DMS79 (cell line): ENCODE measurements at places on chromosomes 12 and 14.

- no peak for DNase-seq
These were observed 69.2 kb upstream of the ETV6 start for GRCh38 chr12:11580125-11580751.

DNA sequence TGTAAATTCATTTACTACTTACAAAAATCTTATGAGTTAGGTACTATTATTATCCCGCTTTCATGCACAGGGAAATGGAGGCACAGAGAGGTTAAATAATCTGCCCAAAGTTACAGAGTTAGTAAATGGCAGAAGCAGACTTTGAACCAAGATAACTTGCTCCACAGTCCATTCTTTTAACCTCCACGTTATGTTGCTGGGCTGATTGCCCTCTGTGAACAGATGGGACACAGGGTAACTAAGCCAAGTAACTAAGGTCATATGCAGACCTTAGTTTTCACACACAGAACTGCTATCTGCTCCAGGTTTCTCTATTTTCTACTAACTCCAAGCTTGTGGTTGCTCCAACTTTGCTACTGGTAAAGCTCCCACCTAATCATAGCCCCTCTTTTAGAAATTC lies 147.1 kb upstream of the IFNG-AS1 start:
- no peak for DNase-seq

DNA sequence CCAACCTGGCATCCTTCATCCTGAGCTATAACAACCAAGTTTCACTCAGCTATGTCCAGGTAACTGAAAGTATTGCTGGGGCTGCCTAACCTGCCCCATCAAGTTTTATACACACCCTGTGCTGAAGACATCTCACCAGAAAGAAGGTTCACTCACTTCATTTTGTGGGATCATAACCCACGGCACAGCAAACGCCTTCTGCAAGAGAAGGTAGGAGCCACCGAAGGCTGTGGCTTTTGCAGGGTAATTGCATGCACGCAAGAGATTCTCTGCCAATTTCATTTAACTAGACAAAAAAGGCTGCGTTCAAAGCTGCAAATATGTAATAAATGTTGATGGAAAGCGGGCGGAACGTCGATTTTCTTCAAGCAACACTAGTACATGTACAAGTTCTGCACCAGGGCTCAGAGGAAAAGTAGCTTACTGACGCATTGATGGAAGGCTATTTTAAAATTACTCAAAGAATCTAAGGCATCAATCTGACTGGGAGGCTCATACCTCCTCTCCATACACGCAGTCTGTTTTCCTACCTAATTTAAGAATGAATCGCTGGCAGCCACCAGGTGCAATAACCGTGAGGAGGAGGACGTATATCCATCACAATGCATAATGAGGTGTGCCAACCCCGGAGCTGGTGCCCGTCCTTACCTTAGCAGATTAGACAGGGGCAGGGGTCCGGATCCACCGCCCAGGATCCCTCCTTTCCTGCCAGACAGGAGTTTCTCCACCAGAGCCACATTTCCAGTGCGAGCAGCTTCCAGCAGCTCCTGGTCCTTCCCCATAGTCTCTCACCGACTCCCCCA lies 1.1 kb downstream of the ANKS1B start:
- no peak for DNase-seq

DNA sequence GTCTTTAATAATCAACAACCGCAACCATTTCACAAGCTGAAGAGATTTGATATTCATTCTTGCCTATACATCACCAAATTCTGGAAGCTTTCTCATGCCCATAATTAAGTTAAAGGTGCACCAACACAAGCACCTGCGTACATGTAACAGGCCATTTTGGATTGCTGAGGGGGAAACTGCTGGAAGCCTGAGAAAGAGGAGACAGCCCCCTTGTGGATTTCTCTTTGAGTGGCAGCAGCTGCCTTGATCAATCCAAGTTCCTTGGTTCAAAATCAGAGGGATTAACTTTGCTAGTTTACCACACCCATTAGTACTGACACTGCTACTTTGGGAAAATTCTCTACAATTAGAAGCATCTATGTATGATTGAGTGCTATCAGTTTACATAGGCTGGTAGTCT lies 321.1 kb downstream of the NOVA1 start:
- DNase-seq = no peak

DNA sequence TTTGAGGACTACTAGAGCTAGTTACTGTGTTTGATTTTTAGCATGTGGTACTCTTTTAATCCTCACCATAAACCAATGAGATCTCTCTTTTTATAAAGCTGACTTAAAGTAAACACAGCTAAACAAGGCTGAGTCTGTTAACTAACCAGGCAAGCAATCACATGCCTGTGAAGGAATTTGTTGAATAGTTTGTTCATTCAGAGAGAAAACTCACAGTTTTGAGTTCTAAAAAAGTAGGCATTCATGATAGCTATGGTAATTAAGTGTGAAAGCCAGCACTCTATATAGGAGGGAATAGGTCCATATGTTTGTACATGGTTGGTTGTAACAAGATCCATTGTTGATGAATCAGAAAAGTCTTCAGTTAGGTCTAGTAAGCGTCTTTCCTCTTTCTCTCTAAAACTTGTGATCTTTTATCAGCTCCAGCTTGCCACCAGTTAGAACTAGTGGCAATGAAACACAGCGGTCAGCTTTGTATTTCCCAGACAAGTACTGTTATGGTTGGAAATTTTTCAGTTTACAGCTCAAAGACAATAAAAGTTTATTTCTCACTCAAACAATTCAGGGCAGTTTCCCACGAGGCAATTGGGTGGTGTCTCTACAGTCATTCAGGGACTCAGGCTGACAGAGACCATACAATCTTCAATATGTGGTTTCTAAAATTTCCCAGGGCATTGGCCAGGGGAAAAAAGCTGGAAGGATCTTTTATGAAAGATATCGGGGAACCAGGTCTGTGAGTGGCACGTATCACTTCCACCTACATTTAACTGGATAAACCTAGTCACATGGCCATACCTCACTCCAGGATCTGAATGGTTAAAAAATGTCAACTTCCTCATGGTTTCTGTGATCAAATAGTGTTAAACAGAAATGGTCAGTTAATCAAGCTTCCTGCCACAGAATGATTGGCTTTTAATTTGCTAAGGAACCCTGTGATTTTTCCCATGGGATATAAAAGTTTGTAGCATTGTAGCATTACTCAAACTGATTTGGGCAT lies 203.1 kb downstream of the KIF21A start:
- no peak for DNase-seq

- DNase-seq = no peak
These were observed 41.5 kb downstream of the TNFAIP2 start for GRCh38 chr14:103164779-103165178.

- no peak for DNase-seq
These were observed 102.7 kb downstream of the KCNMB4 start for GRCh38 chr12:70468741-70469140.
